Uterus (tissue), 4 donors: ENCODE measurements at places on chromosomes 1 and 21.
A peak's percentile ranks its signal among the peaks of the same experiment; 100 is the strongest.

DNA sequence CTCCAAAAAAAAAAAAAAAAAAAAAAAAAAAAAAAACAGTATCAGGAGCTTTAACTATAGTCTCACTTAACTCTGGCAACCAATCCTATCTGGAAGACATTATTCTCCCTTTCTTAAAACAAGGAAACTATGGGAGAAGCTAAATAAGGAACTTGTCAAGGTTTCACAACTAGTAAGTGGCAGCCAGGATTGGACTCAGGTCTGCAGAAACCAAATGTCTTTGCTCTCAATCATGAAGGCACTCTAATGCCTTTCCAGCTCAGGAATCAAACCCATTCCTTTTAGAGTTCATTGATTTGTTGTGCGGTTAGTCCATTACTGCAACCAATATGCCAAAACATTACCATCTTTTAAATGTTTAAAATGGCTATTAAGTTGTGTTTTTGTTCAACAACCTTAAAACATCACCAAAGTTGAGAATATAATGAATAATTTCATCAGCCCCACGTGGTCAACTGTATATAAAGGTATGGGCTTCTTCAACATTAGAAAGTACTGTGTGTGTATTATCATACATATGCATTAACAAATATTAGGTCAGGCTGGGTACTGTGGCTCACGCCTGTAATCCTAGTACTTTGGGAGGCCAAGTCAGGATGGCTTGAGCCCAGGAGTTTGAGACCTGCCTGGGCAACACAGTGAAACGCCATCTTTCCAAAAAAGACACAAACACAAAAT lies 1.5 kb downstream of the EPRS1 start:
- H3K4me3 ChIP-seq, result peak overlapping the region; percentile 88
- no peaks in the 10 kb centered on the region for H3K36me3 ChIP-seq
- no peaks in the 10 kb centered on the region for H3K27me3 ChIP-seq
- H3K4me1 ChIP-seq, result no peaks in the 10 kb centered on the region
- H3K27ac ChIP-seq, result no peak overlapping the region
- DNase-seq, result no peak

DNA sequence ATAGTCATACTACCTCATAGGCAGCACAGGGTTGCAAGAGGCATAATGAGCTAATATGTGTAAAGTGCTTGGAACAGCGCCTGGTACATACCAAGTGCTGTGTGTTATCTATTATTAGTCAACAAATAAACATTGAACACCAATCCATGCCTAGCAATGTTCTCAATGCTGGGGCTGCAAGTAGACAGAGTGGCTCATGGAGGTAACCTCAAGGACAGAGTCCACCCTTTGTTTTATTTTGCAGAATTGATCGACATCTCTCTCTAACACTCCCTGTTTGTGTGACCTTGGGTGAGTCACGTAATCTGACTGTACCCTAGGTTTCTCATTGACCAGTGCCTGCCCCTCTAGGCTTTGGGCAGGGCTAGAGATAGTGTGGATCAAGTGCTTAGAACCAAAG lies 164.0 kb upstream of the KLHDC7A start:
- no peaks in the 10 kb centered on the region for H3K36me3 ChIP-seq
- DNase-seq, result no peak
- no peaks in the 10 kb centered on the region for H3K27me3 ChIP-seq
- H3K4me1 ChIP-seq, result no peaks in the 10 kb centered on the region

DNA sequence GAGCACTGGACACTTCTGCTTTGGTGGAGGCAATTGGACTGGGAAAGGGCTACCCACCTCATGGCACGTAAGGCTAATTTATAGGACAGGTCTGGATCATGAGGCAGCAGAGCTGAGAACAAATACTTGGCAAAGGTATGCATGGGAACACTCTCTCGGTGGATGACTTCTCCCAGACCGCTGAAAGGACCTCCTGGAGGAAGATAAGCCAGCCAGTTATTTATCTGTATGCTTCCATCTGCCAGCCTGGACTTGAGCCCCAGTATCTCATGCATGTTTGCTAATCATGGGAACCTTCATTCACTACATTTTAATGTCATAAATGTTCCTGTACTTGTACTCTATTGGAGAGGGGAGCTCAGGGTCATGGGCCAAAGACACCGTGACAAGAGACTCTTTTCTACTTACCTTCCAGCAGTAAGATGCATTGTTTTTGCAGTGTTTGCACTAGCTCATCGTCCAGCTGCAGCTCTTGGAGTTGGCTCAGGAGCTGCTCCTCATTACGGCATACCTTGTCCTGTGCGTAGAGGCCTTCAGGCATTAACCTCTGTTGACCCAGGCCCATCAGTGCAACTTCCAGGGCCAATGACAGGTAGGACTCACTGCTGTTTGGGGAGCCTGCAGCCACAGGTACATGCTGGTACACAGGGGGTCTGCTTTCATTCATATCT lies 23.7 kb downstream of the UROD start:
- H3K4me3 ChIP-seq, result no peak overlapping the region
- no peak overlapping the region for H3K27ac ChIP-seq
- no peaks in the 10 kb centered on the region for H3K36me3 ChIP-seq
- no peaks in the 10 kb centered on the region for H3K27me3 ChIP-seq
- H3K4me1 ChIP-seq, result no peaks in the 10 kb centered on the region
- DNase-seq, result no peak

DNA sequence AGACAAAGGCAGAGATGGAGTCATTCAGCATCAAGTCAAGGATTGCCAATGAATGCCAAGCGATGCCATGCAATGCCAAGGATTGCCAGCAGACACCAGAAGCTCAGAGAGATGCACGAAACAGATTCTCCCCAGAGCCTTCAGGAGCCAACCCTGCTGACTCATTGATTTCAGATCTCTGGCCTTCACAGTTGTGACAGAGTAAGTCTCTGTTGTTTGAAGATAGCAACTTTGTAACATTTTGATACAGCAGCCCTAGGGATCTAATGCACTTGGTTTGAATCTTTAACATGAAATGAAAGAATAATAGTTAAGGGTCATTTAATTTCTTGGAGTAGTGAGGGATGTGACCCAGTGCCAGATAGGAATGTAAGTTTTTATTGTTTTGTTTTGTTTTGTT lies 287.4 kb upstream of the RUNX1 start:
- no peaks in the 10 kb centered on the region for H3K27me3 ChIP-seq
- H3K4me3 ChIP-seq, result no peak overlapping the region
- H3K27ac ChIP-seq, result no peak overlapping the region

DNA sequence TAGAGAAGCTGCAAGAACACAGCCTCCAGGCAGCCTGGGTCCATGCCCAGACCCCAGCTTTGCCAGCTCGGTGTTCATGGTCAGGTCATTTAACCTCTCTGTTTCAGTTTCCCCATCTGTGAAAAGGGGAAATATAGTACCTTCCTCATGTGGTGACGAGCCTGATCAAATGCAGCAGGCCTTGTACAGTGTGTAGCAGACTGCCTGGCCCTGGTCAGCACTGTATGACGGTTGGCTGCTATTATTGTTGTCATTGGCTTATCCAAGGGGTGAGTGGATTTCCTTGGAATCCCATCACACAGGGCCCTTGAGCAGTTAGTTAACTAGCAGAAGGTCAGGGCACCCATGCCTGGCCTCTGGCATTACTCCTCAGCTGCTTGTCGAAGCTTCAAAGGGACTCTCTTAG lies 6.6 kb upstream of the TMEM51 start:
- H3K27me3 ChIP-seq, result no peaks in the 10 kb centered on the region
- H3K27ac ChIP-seq, result no peak overlapping the region
- DNase-seq, result no peak
- no peak overlapping the region for H3K4me3 ChIP-seq
- H3K4me1 ChIP-seq, result no peaks in the 10 kb centered on the region
